ENCODE measurements at places on chromosomes 13 and 19.

DNA sequence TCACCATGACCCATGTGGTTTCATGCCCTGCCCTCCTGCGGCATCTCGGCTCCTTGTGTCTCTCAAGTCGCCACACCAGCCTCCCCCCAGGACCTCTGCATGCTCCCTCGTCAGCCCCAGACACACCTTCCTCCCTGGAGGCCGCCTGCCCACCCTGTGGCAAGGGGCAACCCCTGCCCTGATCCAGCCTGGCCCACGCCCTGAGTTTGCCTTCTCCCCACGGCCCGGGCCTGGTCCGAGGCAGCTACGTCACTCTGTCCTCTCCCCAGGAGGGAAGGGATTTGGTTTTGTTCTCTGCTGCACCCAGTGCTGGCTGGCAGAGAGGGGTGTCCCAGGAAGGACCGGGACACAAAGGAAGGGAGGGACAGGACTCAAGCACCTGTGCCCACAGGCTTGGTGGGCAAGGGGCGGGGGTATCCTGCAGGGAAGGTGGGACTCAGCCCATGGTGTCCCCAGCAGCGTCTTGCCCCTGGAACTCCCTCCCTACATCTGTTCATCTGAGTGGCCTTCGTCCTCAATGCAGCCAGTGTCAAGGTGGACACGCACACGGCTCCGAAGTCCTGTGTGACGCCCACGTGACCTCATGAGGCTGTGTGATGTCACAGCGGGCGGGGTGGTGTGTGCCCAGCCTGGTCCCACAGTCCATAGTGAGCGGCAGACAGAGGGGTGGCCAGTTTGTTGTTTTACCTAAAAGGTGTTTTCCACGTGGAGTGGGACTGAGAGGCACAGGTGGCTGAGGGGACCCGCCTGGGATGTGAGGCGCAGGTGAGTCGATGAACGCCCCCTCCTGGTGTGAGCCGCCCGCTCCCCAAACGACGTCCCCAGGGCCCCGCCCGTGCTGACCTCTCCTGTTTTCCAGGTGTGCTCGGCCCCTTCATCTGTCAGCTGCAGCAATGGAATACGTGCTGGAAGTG, at the start of gene TEX29:
TEX29 (plus strand) TSS at position 645 of the 914 bp plus-strand sequence; CDS start at position 894, 249 bp downstream.
- DNase-seq, result no peak

DNA sequence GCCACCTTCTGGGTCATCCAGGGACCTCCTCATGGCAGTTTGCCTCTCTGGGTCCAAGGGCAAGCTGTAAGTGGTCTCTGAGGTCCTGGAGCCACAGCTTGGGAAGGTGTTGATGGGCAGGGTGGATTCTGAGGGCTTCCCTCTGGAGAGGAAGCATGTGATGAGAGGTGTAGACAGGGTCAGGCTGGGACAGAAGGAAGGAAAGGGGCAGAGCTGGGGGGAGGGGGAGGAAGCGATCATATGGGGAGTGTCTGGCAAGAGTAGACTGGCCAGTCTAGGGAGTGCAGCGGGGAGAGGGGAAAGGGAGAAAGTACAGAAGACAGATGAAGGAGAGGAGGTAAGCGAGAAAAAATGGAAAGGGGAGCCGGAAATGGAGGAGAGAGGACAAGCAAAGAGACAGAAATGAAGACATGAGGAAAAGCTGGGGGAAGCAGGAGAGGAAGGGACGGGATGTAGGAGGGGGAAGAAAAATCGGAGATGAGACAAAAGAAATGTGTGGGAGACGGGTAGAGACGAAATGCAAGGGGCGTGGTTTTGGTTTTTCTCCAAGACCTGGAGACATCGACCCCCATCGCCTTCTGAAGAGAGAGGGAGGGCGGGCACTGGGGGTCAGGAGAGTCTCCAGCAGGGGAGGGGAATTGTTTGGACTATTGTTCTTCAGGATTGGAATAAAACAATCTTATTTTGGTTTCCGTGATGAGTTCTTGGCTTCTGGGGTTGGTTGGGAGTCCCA, 26.6 kb downstream of the ZSWIM9 start:
- DNase-seq, result no peak

GRCh38 chr13:103948426-103948825, 882.2 kb upstream of the SLC10A2 start:
- DNase-seq, result no peak

GRCh38 chr13:103531278-103531677, 465.1 kb upstream of the SLC10A2 start:
- no peak for DNase-seq

DNA sequence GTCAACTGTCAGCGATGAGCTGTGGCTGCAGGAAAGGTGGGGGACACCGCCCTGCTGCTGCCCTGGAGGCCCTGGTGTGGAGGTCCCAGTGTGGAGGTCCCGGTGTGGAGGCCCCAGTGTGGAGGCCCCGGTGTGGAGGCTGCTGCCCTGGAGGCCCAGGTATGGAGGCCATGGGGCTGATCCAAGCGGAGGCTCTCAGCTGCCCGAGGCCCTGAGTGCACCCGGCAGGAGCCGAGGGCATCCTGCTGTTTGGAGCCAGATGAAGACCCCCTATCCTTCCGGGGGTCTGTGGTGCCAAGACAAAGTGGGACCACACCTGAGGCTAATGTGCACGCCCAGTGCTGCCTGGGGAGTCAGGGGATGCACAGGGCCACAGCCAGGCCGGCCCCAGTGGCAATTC, 210.4 kb upstream of the SOX1 start:
- no peak for DNase-seq

DNA sequence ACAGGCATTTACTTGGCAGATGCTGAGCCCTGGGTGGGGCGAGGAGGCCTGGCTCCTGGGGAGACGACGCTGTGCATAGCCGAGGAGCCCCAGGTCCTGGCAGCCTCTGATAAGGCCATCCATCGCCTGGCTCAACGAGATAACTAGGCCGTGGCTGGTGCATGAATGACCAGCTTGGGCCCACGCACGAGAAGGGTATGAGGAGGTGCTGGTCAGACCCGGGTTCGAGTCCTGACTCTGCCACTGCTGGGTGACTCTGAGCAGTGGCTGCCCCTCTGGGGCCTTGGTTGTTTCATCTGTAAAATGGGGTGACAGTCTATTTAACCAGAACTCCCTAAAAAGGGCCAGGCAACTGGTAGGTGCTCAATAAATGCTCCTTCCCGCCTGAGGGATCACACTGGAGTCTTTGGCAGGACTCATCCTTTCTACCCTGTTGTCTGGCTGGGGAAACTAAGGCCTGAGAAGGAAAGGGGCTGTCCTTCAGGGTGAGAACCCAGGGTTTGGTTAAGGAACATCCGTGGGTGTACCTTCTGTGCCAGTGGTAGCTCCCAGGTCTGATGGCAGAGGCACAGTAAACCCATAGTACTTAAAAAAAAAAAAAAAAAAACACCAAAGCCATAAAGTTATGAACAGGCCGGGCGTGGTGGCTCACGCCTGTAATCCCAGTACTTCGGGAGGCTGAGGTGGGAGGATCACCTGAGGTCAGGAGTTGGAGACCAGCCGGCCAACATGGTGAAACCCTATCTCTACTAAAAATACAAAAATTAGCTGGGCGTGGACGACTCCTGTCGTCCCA, 8.1 kb upstream of the ARRDC2 start:
- no peak for DNase-seq

Data from stimulated activated naive CD4-positive, alpha-beta T cell treated with Interleukin-2 at 50 U/mL for 16 hours (primary cell).